HCT116 (cell line): ENCODE measurements at places on chromosomes 12 and 14. TPM values are rescaled to one million over a fixed set of nuclear protein-coding genes. Genes with fewer than 3 reads are reported as not detected.

DNA sequence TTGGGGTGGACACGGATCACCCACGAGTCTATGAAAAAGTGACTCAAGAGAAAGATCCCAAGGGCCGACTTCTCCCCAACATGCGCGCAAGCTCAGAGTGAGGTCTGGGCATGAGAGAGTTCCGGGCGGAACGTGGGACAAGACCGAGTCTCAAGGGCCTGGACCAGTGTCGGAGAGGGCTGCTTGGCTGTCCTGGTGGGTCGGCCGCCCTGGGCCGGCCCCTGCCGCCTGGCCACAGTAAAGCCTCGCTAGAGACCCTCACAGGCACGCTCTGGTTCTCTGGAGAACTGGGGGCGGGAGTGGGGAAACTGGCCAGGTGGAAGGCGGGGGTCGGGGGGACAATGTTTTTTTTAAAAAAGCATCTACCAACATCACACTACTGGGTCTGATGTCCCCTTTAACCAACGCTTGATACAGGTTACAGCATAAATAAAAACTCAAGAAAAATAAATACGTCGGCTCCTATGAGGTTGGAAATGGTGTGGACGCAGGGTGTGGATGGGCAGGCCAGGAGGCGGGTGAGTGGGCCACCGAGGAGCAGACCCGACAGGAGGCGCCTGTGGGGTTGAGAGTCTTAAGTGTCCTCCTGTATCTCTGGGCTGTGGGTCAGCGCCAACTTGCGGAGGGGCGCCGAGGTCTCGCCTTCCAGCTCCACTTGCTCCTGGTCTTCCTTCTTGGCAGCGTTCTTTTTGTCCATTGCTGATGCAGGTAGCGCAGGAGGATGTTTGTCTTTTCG lies 74.7 kb downstream of the KLHL28 start:
- no peak overlapping the region for H3K4me3 ChIP-seq
- H3K27me3 ChIP-seq, result no peaks in the 10 kb centered on the region
- no peak for DNase-seq
- H3K36me3 ChIP-seq, result no peaks in the 10 kb centered on the region
- no peak overlapping the region for H3K27ac ChIP-seq

DNA sequence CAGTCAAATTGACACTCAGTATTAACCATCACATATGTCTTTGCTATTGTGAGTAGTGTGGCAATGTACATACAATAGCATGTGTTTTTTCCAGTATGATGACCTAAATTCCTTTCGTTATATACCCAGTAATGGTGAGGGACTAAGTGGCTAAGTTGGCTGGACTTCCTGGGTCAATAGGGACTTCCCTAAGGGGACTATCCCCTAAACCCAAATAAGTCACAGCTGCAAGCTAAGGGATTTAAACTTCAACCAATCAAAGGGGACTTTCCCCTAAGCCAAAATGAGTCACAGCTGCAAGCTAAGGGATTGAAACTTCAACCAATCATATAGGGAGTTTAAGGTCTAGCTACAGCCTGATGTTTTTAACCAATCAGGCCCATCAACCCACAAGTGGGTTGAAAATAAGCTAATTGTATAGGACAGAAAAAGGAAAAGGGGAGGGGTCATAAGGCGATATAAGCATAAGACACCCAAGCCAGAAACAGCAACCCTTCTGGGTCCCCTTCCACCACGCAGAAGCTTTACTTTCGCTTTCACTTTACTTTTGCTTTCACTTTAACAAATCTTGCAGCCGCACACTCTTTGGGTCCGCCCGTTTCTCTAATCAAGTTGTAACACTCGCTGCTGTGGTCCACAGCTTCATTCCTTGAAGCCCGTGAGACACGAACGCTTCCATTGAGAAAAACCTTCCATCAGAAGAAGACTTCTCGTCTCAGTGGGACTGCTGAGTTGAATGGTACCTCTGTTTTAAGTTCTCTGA lies 404.4 kb downstream of the FLRT2 start:
- no peaks in the 10 kb centered on the region for H3K4me1 ChIP-seq
- no peak overlapping the region for H3K4me3 ChIP-seq
- H3K36me3 ChIP-seq, result no peaks in the 10 kb centered on the region
- DNase-seq, result no peak

- no peak overlapping the region for H3K4me3 ChIP-seq
- DNase-seq, result no peak
- H3K27me3 ChIP-seq, result peaks cover 4% of the 10 kb centered on the region; the same call in 1 of the 2 replicates
- no peaks in the 10 kb centered on the region for H3K4me1 ChIP-seq
- H3K27ac ChIP-seq, result no peak overlapping the region
- no peaks in the 10 kb centered on the region for H3K36me3 ChIP-seq
Measured at GRCh38 chr12:106709068-106709511, 65.4 kb upstream of the RIC8B start.

DNA sequence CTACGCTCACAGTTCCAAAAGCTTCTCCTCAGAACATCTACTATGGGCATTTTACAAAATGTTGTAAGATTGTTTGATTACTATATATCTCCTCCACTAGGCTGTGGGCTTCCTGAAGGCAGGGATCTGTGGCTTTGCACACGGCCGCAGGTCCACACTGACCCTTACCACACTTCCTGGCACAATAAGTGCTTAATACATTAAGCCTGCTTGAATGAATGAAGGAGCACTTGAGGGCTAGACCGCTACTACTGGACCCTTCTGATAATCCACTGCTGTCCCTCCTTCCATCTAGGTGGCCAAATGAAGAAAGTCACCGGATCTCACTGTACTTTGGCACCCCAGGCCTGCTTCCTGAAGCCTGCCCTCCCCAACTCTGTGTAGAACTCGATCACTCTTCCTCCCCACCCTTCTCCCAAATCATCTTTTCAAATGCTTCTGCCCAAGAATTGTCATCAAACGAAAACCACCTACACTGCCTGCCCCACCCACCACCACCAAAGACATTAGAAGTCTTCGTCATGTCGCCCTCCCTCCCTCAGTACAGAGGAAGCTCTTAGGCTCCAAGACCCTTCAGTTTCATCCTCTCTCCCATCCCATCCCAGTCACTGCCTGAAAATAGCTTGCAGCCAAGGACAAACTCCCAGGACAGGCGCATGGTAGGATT lies 596 bp upstream of the ZBTB39 start:
- no peak for DNase-seq
- peaks cover 4% of the 10 kb centered on the region; the same call in 1 of the 2 replicates for H3K27me3 ChIP-seq
- peaks cover 21% of the 10 kb centered on the region; the same call in 1 of the 2 replicates for H3K36me3 ChIP-seq
- H3K27ac ChIP-seq, result no peak overlapping the region

- H3K4me3 ChIP-seq, result no peak overlapping the region
- H3K4me1 ChIP-seq, result 0 out of 2 replicates have a peak, but pooled peaks cover 4% of the 10 kb centered on the region
- H3K27me3 ChIP-seq, result no peaks in the 10 kb centered on the region
- no peak overlapping the region for H3K27ac ChIP-seq
- DNase-seq, result no peak
Measured at GRCh38 chr14:64463195-64463594, 2.1 kb upstream of the AKAP5 start.

- no peak overlapping the region for H3K4me3 ChIP-seq
- H3K27ac ChIP-seq, result no peak overlapping the region
- no peak for DNase-seq
- no peaks in the 10 kb centered on the region for H3K27me3 ChIP-seq
- no peaks in the 10 kb centered on the region for H3K36me3 ChIP-seq
Measured at GRCh38 chr12:34404377-34405285, 382.3 kb downstream of the ALG10 start.

DNA sequence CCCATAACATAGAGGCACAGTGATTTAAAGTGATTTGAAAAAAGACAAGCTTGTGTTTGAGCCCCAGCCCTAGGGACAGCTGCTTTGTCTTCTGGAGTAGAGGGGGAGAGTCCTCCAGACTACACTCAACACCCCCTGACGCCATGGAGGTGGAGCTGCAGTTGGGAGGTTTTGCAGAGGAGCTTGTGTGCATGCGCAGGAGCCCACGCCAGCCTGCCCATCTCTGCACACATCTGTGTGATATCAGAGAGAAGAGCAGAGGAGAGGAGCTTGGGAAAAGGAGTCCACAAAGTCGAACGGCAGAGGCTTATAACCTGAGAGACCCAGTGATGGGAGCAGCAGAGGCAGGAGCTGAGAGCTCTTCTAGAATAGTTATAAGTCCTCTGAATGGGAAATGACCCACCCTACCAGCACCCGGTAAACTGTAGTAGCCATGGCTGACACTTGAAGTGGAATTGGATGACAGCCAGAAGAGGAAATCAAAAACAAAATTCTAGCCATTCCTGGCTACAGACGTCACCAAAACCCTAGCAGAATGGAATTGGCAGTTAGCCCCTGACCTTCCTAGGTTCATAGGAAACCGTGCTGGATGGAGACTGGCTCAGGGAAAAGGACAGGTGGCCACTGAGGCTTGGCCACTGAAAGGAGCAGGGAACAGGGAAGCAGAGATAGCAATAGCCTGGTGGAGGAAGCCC lies 185.1 kb upstream of the VASH1 start:
- no peak overlapping the region for H3K27ac ChIP-seq
- H3K36me3 ChIP-seq, result no peaks in the 10 kb centered on the region
- DNase-seq, result no peak
- H3K27me3 ChIP-seq, result no peaks in the 10 kb centered on the region
- peaks cover 5% of the 10 kb centered on the region; the same call in 1 of the 2 replicates for H3K4me1 ChIP-seq

The PLBD2 gene
- total RNA-seq, result 45.0 TPM

DNA sequence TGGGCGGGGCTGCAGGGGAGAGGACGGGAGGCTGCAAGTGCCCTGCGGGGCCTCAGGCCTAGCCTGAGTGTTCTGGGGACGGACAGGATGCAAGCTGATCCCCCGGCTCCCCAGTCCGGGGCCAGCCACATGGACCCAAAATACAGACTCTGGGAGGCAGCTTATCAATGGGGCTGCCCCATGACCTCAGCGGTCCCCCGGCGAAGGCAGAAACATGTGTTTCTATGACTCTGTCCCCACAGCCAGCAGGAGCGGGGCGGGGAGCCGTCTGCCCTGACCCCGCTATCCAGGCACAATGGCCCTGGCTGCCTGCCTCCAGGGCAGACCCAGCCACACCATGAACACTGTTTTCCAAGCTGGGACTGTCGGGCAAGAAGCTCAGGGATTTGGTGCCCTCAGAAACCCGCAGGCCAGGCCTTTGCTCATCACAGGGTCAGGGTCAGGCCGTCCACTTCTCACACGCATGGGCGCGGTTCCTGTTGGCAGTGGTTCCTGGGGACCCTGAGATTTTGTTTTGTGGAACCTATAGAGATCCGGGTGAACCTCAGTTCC lies 75.0 kb downstream of the RFLNA start:
- no peaks in the 10 kb centered on the region for H3K27me3 ChIP-seq
- H3K36me3 ChIP-seq, result 0 out of 2 replicates have a peak, but pooled peaks cover 4% of the 10 kb centered on the region
- no peak for DNase-seq
- peak overlapping the region; percentile 29; the same call in 1 of the 2 replicates for H3K27ac ChIP-seq
- no peak overlapping the region for H3K4me3 ChIP-seq
- H3K4me1 ChIP-seq, result peaks cover 30% of the 10 kb centered on the region

DNA sequence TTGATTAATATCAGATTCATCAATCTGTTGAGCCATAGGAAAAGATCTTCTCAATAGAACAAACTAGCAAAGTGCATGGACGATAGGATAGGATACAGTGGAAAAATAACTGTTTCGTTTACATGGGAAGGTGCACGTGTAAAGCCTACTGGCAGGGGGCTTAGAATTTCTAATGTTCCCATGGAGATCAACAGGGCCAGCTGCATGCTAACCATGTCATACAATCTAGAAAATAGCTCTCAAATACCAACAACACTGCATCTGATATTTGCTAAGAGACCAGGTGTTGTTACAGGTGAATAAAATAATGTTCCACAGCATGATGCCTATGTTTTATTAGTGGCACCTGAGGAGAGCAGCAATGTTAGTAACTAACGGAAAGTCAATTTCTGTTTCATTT lies 72.5 kb downstream of the ACSS3 start:
- H3K36me3 ChIP-seq, result no peaks in the 10 kb centered on the region
- H3K27ac ChIP-seq, result no peak overlapping the region
- DNase-seq, result no peak

DNA sequence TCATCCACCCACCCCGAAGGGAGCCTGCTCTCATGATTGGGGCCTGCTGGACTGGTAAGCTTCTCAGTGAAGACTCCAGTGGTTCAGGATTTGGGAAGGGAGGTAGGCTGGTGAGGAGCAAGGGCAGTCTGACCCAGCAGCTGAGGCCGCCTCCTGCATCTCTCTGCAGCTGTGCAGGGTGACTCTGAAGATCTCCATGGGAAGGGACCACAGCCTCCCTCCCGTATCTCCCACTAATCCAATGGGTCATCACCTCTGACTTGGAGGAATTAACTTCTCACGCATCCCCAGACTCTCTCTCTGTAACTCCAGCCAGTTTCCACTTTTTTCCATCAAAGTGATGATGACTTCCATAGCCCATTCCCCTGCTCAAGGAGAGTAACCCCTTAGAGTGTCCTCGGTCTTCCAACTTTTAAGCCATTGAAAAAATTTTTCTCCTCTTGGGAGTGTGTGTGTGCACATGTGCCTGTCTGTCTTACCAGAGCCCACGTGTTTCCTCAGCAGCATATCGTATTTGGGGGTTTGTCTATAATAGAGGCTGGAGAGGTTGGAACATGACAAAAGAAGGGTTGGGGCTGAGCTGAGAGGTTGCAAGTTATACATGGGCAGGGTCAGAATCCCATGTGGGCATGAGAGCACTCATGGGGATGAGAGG lies 11.3 kb downstream of the CLSTN3 start:
- no peaks in the 10 kb centered on the region for H3K4me1 ChIP-seq
- no peaks in the 10 kb centered on the region for H3K27me3 ChIP-seq
- no peak for DNase-seq
- H3K36me3 ChIP-seq, result no peaks in the 10 kb centered on the region; the same call in 1 of the 2 replicates
- H3K4me3 ChIP-seq, result no peak overlapping the region
- H3K27ac ChIP-seq, result no peak overlapping the region

DNA sequence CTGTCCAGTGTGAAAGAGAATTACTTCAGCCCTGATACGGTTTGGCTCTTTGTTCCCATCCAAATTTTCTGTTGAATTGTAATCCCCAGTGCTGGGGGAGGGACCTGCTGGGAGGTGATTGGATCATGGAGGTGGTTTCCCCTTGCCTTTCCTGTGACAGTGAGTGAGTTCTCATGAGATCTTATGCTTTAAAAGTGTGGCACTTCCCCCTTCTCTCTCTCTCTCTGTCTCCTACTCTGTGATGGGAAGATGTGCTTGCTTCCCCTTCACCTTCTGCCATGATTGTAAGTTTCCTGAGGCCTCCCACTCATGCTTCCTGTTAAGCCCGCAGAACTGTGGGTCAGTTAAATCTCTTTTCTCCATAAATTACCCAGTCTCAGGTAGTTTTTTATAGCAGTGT lies 5.5 kb upstream of the SLC15A5 start:
- H3K4me3 ChIP-seq, result no peak overlapping the region
- H3K27ac ChIP-seq, result no peak overlapping the region
- DNase-seq, result no peak
- no peaks in the 10 kb centered on the region for H3K27me3 ChIP-seq
- H3K4me1 ChIP-seq, result no peaks in the 10 kb centered on the region

DNA sequence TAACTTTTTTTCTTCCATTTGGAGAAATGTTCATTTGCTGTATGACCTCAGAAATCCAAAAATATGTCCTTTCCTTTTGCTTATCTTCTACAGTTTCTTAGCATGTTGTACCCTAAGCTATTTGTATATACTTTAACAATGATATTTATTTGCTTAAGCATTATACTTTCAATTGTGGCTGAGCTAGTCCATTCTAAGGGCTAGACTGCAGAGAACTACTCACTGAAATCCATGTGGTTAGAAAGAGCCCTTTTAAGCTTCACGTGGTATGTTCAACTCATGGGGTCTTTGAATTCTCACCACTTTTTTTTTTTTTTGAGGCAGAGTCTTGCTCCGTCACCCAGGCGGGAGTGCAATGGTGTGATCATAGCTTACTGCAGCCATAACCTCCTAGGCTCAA lies 122.5 kb downstream of the HMGA2 start:
- H3K4me1 ChIP-seq, result peaks cover 95% of the 10 kb centered on the region
- no peak for DNase-seq
- peak overlapping the region; percentile 66 for H3K27ac ChIP-seq
- H3K4me3 ChIP-seq, result no peak overlapping the region
- H3K36me3 ChIP-seq, result no peaks in the 10 kb centered on the region

- H3K4me1 ChIP-seq, result no peaks in the 10 kb centered on the region
- DNase-seq, result no peak
- H3K27ac ChIP-seq, result no peak overlapping the region
- H3K27me3 ChIP-seq, result no peaks in the 10 kb centered on the region
Measured at GRCh38 chr12:91276509-91276908, 93.9 kb upstream of the DCN start.
